Inflammatory macrophage treated with lipopolysaccharide for 1 hour (primary cell): ENCODE measurements at places on chromosomes 13 and 19.

DNA sequence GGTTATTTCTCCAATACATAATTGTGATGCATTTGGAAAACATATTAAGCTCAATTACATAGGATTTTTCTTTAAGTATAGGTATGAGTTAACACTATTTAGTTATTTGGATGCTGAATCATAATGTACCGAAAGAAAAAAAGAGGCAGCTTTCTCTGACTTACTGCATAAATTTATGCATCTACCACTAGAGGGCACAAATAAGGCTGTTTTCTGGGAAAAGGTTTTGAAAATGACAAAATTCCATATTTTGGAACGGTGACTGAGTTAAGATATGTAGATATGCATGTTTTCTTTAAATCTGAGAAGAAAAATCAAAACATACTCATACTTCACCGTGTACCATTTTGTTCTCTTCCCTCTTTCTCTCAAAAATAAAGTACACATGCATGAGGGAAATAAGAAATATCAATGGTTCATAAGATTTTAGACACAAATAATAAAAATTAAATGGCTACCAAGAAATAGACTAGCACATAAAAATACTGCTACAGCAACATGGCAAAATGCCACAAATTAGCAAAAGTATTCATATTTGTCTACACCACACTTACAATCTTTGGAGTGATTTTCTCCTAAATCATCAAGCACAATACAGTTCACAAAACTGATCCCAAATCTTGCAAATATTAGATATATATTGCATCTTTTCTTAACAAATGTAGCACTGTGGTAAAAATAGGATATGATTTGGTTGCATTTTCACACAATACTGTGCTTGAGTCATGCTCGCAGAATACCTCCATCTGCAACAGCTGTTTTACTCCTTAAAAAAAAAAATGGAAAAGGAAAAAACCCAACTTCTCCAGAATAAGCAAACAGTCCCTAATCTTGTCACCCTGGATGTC, 260.0 kb downstream of the FGF14 start:
- no peak for DNase-seq

- no peak for DNase-seq
These were observed 51.3 kb downstream of the WDR87 start for GRCh38 chr19:37855098-37855497.

DNA sequence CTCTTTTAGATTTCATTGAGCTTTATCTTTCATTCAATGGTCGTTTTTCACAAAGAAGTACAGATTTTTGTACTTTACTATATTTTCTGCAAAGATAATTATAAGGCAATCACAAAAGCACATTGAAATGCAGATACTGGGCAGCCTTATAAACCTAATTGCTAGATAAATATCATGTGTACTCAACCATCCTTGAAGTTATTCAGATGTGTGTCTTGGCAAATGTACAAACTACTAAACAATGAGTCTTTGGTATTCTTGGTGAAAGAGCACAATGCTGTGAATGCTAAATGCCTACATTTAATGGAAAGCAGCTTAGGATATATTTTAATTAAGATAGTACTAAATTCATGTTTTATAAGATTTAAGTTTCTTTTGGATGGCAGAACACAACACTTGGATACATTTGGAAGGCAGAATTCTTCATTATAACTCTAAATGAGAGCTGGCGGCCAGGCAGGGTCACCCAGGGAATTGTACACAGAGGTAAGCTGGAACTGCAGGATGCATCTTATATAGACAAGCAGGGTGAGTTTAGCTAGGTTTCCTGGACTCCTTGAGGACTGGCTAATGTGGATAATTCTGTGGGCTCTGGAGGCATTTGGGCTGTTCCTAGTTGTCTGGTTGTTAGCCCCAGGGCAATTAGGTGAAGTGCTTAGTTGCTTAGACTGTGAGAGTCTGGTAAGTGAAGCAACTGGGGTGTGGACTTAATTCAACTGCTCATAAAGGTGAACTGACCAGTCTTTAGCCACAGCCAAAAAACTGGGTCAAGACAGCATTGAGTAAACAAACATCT, 286.6 kb downstream of the PCDH20 start:
- DNase-seq, result no peak

- DNase-seq, result no peak
These were observed 11.2 kb upstream of the ADPRHL1 start for GRCh38 chr13:113464476-113464875.

DNA sequence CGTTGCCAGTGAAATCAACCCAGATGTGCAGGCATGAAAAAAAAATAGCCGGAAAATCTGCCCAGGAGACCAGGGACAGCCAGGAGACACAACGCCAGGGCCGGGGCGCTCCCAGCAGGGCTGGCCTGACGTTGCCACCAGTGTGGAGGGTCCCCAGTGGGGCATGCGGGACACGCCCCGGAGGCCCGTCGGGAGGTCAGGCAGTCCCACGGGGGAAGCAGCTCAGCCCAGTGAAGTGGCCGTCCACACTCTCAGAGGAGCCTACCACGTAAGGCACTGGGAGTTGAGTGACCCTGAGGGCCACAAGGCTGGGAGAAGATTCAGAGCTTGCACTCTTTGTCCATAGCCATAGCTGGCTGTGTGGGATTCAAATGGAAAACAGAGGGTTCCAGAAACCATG, 53.2 kb upstream of the GAS6 start:
- no peak for DNase-seq

DNA sequence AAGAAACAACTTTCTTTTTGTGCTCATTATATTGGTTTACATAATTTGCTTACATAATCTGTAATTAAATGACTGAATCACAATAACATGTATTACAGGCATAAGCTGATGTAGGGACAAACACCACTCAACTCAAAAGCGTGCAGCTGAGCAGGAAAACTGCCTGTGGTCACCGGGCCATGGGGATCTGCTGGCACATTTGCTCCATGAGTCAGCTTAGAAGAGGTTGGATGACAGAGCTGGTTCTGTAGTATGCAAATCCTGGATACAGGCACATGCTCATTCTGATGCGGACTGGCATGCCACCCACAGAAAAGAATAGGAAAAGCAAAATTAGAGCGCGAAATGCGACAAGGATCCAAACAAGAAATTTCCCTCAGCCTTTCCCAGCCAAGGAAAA, 128.6 kb downstream of the USP12 start:
- DNase-seq, result no peak

DNA sequence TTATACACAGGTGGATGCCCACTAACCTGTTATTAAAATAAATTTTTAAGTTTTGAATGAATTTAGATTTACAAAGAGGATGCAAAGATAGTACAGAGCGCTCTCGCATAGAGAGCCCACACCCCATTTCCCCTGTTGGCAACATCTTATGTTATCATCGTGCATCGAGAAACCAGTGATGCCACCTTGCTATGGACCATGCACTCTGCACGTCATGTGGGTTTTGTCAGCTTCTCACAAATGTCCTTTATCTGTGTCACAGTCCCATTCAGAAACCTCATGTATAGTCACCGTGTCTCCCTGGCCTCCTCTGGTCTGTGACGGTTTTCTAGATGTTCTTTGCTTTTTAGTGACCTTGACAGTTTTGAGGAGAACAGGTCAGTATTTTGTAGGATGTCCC, 60.0 kb downstream of the ING1 start:
- no peak for DNase-seq

DNA sequence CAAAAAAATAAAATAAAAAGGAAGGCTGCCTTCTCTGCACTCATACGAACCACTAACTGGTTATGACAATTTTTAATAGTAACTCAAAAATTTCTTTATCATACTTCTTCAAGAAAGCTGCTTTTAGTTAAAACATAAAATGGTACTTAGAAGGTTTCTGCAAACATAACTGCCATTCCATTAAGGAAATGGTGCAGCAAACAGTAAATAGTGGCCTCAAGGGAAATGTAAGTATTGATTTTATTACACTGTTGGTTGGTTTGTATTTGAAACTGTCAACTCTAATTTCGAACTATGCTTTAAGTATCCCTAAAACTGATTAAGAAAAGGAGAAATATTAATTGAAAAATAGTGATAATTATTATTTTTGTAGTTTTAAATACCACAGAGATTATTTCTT, 278.0 kb downstream of the DACH1 start:
- no peak for DNase-seq

DNA sequence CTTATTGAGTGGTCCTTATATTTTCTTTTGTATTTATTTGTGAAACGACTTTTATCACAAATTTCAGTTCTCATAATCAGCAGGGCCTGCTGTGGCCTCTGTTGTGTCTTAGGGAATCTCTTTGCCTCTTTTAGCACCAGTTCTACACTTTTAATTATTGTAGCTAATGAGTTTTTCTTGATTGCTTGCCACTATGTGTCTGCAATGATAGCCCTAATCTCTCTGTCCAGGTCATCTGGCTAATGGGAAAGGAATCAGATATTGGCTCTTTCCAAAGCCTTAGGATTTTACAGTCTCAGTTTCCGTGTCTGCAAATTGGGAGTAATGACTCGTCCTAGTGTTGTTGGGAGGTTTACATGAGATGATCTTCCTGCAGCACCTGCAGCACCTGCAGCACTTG, 10.2 kb downstream of the WDFY2 start:
- no peak for DNase-seq

GRCh38 chr13:113814435-113814821, 49.4 kb downstream of the GAS6 start:
- no peak for DNase-seq

DNA sequence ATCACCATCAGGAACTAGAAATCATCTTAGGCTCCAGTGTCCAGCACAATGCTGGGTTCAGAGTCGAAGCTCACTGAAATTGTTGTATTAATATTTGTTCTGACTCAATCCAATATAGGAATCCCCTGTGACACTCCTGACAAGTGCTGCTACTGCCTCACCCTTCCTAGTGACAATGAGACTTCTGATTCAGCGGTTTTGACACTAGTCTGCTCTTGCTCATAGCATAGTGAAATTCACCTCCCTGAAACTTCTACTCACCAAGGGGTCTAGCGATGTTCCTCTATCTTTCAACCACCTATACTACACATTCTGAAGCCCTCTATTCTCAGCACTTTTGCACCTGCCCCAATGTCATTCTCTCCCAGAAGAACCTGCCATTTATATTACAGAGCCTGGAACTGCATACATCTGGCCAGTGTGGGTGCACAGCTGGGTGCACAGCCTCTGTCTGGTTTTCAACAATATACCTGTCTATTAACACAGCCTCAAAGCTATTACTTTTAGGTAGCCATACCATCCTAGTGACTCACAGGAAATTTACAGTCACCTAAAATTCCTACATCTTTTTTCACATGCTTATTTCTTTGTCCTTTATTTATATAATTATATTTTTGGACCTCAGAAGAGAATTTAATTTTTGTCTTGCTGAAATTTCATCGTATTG, 88.3 kb downstream of the DOCK9 start:
- DNase-seq, result no peak

GRCh38 chr19:4524808-4525562, 6.7 kb upstream of the PLIN4 start:
- DNase-seq, result peak; percentile 84

DNA sequence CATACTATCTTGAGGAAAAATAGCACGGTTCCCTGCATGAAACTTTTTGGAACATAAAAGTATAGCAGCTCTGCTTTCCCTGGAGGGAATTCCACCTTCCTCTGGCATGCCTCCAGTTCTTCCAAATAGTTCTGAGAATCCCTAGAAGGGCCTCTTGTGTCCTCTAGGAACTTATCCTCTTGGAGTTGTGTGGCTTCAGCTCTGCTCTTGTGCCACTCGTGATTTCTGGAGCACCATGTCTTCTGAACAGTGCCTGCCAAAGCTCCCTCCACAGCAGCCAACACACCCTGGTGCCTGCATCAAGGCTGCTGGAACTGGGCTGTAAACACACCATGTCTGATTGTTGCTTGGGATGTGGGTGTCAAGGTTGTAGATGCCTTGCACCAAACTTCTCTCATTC, 65.7 kb upstream of the FLT1 start:
- no peak for DNase-seq

DNA sequence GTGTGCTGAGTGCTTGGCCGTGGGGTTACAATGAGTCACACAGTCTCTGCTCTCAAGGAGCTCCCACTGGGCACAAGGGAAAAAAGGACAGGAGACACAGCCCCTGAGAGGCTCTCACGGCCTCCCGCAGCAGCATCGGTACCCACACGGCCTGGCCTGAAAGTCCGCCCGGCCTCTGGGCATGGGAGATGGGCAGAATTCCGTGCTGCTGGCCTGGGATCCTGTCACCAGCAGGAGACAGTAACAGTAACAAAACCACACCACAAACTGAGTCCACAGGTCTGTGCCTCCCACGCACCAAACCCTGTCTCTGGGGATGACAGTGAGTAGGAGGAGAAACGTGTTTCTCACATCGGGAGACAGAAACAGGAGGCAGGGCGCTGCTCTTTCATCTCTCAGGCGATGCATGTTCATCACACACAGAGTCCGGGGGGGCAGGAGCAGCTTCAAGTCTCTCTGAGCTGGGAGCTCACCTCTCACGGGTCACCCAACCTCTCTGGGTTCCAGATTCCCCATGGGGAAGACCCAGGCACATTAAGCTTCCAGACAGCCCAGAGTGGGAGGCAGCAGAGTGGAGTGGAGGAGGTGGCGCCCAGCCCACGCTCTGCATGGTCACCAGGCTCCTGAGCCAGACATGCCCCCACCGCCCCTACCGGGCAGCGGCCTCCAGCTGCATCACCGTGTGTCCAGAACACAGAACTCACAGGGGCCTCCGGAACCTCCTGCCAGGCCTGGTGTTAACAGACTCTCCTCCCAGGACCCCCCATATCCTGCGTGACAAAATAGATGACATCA, 124.7 kb upstream of the VSTM2B start:
- DNase-seq, result no peak

GRCh38 chr19:12485052-12485416, 418 bp upstream of the ZNF709 start:
- DNase-seq, result peak; percentile 11

GRCh38 chr19:35379992-35380391, 9.1 kb downstream of the GPR42 start:
- no peak for DNase-seq

DNA sequence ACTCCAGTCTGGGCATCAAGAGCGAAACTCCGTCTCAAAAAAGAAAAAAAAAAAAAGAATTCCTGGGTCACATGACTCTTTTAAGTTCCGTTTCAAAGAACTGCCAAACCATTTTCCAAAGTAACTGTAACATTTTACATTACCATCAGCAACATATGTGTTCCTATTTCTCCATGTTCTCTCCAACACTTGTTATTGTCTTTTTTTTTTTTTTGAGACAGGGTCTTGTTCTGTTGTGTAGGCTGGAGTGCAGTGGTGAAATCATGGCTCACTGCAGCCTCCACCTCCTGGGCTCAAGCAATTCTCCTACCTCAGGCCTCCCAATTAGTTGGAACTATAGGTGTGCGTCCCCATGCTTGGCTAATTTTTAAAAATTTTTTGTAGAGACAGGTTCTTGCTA, 6.5 kb downstream of the LGALS7B start:
- no peak for DNase-seq

GRCh38 chr19:46428239-46429135, at the start of gene PNMA8C:
TSS of gene PNMA8C (minus strand) at chr19:46428936. CDS start at chr19:46428359, 577 bp downstream.
- DNase-seq, result peak; percentile 63

- DNase-seq, result no peak
These were observed 562.8 kb downstream of the SLITRK6 start for GRCh38 chr13:85236413-85236812.

DNA sequence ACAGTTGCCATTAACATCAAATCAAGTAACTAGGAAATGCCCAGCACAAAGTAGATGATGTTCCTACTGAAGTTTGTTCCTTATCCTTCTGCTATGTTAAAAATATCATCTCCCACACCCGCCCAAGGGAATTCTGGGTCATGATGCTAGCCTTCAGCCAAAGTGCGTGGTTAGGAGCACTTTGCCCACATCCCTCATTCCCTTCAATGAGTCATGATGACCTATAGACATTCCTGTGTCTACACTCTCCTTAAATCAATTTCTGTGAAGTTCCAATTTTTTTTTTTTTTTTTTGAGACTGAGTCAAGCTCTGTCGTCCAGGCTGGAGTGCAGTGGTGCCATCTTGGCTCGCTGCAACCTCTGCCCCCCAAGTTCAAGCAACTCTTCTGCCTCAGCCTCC, 17.0 kb downstream of the RXFP2 start:
- DNase-seq, result no peak

- DNase-seq, result no peak
These were observed 477.1 kb upstream of the SGCG start for GRCh38 chr13:22703601-22704209.
